ENCODE measurements at places on chromosomes 6 and 20.
A peak's percentile ranks its signal among the peaks of the same experiment; 100 is the strongest.

DNA sequence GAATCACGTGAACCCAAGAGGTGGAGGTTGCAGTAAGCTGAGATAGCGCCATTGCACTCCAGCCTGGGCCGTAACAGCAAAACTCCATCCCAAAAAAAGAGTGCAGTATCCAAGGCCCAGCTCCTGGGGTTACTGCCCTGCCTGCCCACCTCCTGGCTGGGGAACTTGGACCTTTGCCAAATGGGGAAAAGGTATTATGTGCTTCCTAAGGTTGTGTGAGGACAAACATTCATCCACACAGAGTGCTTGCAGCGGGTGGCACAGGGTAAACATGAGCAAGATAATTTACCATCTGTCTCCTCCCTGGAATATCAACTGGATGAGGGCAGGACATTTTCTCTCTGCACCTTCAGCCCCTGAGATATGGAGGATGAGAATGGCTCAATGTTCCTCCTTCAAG, 94.9 kb upstream of the POPDC3 start:
- no peaks in the 10 kb centered on the region for H3K4me1 ChIP-seq
- no peaks in the 10 kb centered on the region for H3K27me3 ChIP-seq
- no peak for DNase-seq
- no peak overlapping the region for H3K4me3 ChIP-seq
- H3K36me3 ChIP-seq: no peaks in the 10 kb centered on the region

DNA sequence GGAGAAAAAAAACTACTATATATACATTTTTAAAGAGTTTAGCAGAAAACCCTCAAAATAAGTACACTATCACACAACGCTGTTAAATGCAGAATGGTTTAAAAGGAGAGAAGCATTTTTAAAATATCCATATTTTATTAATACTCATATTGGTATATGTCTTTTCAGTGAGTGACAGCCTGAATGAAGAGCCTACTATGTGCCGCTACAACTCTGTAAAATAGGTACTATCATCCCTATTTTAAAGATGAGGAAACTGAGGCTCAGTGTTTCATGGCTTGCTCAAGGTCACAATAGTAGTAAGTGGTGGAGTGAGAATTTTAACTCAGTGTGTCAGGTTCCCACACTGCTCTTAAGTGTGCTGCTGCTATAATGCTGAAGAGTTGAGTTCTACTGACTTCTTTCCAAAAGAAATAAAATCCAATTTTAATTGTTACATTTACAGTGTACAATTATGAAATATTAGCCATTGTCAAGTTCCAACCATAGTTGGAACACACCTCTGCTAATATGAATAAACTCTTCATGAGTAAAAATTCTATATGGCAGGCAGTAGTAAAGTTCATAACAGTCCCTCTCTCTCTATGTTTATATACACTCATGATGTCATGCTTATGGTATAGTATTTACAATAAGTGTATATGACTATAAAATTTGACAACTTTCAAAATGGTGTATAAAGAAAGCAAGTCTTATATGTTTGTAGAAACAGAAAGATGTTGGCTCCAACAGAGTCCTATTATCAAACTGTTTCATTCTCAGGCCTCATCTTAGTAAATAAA, 3.1 kb downstream of the FAM184A start:
- H3K4me1 ChIP-seq: no peaks in the 10 kb centered on the region
- no peak for DNase-seq
- no peaks in the 10 kb centered on the region for H3K36me3 ChIP-seq
- H3K27me3 ChIP-seq: no peaks in the 10 kb centered on the region
- no peak overlapping the region for H3K4me3 ChIP-seq

- no peak overlapping the region for H3K27ac ChIP-seq
- no peaks in the 10 kb centered on the region for H3K27me3 ChIP-seq
- peaks cover 16% of the 10 kb centered on the region for H3K4me1 ChIP-seq
These were observed 143.6 kb downstream of the VEGFA start for GRCh38 chr6:43913375-43914271.

DNA sequence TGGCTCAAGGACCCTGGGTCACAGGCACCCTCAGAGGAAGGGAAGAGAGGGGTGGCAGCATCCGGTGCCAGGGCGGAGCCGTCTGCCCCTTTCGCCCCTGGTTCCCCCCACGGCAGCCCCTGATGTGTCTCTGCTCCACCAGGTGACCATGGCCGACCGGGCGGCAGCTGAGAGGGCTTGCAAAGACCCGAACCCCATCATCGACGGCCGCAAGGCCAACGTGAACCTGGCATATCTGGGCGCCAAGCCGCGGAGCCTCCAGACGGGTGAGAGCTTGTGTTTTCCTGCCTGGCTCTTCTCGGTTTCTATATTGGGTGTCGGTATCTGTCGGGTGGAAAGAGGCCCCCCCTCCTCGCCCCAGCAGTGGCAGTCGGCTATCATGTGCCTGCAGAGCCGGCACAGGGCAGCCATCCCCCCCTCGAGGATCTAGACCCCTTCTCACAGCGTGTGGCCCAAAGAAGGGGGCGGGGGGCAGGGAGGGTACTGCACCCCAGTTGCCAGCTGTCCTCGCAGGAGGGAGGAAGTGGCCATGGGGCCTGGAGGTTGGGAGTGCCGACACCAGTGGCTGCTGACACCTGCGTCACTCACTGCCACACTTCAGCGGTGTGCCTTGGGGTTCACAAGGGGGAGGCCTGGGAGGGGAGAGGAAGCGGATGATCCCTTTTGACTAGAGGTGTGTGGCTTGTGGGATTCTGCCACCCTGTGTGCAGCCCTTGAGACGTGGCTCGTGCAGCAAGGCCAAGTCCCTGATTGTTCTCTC, 1.5 kb downstream of the RBM38 start:
- peak; percentile 69 for DNase-seq
- H3K4me3 ChIP-seq: peak overlapping the region; percentile 55
- peaks cover 81% of the 10 kb centered on the region for H3K4me1 ChIP-seq
- H3K27me3 ChIP-seq: no peaks in the 10 kb centered on the region
- peak overlapping the region; percentile 60 for H3K27ac ChIP-seq
- peaks cover 40% of the 10 kb centered on the region for H3K36me3 ChIP-seq

- H3K4me1 ChIP-seq: no peaks in the 10 kb centered on the region
- no peaks in the 10 kb centered on the region for H3K36me3 ChIP-seq
- no peak overlapping the region for H3K27ac ChIP-seq
- H3K4me3 ChIP-seq: no peak overlapping the region
These were observed 93.6 kb downstream of the KHDC1L start for GRCh38 chr6:73131706-73132105.

GRCh38 chr20:21156266-21156665, 30.4 kb downstream of the KIZ start:
- no peak overlapping the region for H3K27ac ChIP-seq
- no peaks in the 10 kb centered on the region for H3K36me3 ChIP-seq
- H3K4me1 ChIP-seq: no peaks in the 10 kb centered on the region

- H3K4me1 ChIP-seq: no peaks in the 10 kb centered on the region
- no peak for DNase-seq
These were observed 344.1 kb upstream of the MARCKS start for GRCh38 chr6:113513086-113513485.

DNA sequence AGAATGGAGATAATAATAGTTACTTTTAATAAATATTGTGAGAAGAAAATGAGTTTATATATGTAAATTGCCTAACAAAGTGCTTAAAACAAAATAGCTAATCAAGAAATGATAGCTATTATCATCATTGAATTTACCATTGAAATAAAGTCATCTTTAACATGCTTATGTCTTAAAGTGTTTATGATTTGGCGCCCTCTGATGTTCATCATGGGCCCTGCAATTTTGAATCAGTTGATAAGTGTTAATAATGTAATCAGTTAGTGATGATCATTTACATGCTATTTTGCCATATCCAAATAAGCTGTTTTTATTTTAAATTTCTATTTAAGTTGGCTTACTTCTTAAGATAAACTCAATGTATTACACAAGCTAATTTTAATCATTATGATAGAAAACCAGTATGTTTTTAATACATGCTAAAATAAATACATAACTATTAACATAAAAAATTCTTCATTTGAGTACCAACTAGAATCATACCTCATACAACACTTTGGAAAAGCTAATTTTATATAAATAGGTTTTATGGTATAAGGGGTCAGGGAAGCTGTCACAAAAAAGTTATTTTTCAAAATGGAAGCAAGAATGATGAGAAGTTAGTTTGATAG, 39.2 kb upstream of the TPD52L1 start:
- no peak overlapping the region for H3K4me3 ChIP-seq
- no peak for DNase-seq
- H3K27me3 ChIP-seq: no peaks in the 10 kb centered on the region
- H3K4me1 ChIP-seq: no peaks in the 10 kb centered on the region
- no peaks in the 10 kb centered on the region for H3K36me3 ChIP-seq
- no peak overlapping the region for H3K27ac ChIP-seq

- no peak for DNase-seq
- H3K4me1 ChIP-seq: peaks cover 14% of the 10 kb centered on the region
- no peak overlapping the region for H3K4me3 ChIP-seq
- H3K36me3 ChIP-seq: no peaks in the 10 kb centered on the region
These were observed 5.4 kb upstream of the FBXO30 start for GRCh38 chr6:145819994-145820393.

DNA sequence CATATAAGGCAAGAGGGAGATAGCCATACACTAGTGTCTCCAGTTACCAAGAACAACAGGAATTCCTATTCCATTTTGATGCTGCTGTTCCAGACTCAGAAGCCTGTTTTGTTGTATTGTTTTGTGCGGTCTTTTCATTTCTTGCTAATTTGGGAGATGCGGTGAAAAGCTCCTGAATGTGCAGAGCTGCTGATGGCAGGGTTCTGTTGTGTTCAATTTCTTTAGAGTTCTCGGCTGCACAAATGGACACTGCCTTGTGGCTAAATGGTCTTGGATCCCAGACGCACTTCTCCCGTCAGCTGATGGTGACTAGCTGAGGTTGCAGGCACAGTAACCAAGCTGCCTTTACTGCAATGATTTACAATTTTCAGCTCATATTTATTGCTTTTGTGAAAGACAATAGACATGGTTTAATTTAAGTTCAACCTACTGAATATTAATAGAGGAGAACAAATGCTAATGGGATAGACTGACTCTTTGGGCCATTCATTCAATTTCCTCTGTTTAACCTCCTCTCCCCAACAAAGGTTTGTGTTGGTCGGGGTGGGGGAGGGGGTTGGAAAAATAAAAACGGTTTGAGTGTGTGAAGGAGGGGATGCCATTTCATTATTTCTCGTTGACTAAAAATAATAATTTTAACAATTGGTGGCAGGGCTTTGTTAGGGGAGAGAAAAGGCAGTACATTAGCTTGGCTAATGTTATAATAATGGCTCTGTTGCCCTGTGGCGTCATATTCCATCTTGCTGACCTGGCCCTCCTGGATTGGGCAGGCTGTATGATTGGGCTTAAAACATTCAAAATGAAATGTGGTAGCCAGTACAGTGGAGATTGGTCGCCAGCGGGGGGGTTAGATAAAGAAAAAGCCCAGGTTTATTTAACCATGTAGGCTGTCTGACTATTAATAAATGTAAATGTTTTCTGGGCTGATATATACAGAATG, 159.5 kb downstream of the JARID2 start:
- no peak for DNase-seq
- no peak overlapping the region for H3K27ac ChIP-seq
- H3K36me3 ChIP-seq: no peaks in the 10 kb centered on the region
- H3K27me3 ChIP-seq: no peaks in the 10 kb centered on the region

GRCh38 chr6:154509421-154510143, 903 bp downstream of the CNKSR3 start:
- DNase-seq: peak; percentile 38
- no peaks in the 10 kb centered on the region for H3K36me3 ChIP-seq
- H3K4me3 ChIP-seq: peak overlapping the region; percentile 72
- H3K27ac ChIP-seq: peak overlapping the region; percentile 93
- no peaks in the 10 kb centered on the region for H3K27me3 ChIP-seq
- peaks cover 37% of the 10 kb centered on the region for H3K4me1 ChIP-seq

DNA sequence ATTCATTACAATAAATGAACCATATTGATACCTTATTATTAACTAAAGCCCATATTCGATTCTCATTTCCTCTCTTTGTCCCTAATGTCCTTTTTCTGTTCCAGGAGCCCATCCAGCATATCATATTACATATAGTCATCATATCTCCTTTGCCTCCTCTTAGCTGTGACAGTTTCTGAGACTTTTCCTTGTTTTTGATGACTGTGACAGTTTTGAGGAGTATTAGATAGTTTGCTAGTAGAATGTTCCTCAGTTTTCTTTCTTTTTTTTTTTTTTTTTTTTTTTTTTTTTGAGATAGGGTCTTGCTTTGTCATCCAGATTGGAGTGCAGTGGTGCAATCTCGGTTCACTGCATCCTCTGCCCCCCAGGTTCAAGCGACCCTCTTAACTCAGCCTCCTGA, 61.6 kb downstream of the TIAM2 start:
- H3K4me3 ChIP-seq: no peak overlapping the region
- no peak for DNase-seq
- no peaks in the 10 kb centered on the region for H3K27me3 ChIP-seq
- H3K36me3 ChIP-seq: no peaks in the 10 kb centered on the region
- H3K27ac ChIP-seq: no peak overlapping the region

- no peaks in the 10 kb centered on the region for H3K36me3 ChIP-seq
- H3K4me1 ChIP-seq: peaks cover 12% of the 10 kb centered on the region
- no peak overlapping the region for H3K4me3 ChIP-seq
These were observed 28.7 kb downstream of the COL11A2 start for GRCh38 chr6:33163540-33163939.

- H3K27me3 ChIP-seq: peaks cover 51% of the 10 kb centered on the region
- DNase-seq: no peak
- no peaks in the 10 kb centered on the region for H3K36me3 ChIP-seq
- H3K27ac ChIP-seq: no peak overlapping the region
- no peak overlapping the region for H3K4me3 ChIP-seq
These were observed 46.9 kb upstream of the POU3F2 start for GRCh38 chr6:98787435-98787834.

GRCh38 chr20:35305682-35306556, 13.7 kb upstream of the FAM83C start:
- no peaks in the 10 kb centered on the region for H3K36me3 ChIP-seq
- peak; percentile 83 for DNase-seq
- peak overlapping the region; percentile 41 for H3K27ac ChIP-seq
- no peaks in the 10 kb centered on the region for H3K27me3 ChIP-seq

DNA sequence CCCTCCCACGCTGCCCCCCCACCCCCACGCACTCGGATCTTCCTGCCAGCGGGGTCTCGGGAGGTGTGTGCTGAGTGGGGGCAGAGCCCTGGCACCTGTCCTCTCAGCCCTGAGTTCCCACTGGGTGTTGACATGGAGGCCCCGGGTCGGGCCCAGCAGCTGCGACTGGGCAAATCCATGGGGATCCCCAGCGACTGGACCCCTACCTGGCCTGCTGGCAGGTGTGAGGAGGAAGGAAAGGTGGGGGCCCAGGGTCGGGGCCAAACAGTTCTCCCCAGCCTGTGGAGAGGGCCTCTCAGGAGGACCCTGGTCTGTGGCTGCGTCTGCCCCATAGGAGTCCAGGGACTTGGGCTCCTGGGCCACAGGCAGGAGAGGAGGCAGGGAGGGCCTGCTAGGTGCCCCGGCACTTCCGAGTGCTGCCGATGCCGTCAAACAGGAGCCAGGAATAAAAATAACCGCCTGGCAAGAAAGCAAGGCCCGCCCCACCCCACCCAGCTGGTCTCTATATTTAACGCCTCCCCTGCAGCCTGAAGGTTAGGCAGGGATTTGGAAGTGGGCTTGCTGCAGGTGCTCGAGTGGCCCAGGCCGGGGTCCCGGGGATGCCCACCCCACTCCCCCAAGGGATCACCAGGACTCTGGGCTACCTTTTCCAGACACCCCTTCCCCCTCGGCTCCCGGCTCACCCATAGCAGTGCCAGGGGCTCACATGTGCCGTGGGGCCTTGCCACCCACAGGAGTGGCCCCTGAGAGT, 1.4 kb upstream of the EEF1A2 start:
- H3K36me3 ChIP-seq: no peaks in the 10 kb centered on the region
- H3K27me3 ChIP-seq: peaks cover 99% of the 10 kb centered on the region
- no peak overlapping the region for H3K4me3 ChIP-seq
- H3K27ac ChIP-seq: no peak overlapping the region
